ENCODE measurements at places on chromosomes 11 and 22.

GRCh38 chr22:21866833-21867527 is 465 bp downstream of the MAPK1 start:
- ATAC-seq = peak; percentile 51

DNA sequence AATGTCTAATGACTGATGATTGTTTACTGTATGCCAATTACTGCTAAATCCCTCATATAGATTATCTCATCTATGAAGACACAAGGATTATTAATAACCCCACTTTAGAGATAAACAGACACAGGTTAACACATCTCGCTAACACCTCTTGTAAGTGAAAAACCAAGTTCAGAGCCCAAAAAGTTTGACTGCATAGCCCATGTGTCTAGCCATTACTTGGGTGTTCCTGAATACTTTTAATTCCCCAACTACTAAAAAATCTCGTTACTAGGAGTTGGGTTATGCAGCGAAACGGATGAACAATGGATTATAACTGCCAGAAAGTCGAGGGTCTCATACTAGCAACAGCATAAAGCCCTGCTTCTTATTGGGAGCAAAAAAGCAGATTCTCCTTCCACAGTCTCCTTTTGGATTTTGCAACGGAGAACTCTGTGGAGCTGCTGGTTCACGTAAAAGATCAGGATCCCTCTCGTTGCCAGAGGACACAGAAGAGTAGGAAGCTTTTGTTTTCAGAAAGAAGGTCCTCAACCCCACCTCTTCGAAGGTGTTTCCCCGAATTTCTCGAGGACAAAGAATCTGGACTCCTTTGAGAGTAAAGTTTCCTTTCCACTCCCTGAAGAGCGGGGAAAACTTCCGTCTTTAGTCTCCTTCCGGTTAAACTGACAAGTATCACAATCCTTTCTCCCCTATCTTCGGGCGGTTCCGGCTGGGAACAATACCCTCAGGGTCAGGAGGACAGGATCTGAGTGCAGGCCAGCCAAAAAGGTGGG is 979 bp downstream of the ZBED5 start:
- peak; percentile 24 for ATAC-seq

DNA sequence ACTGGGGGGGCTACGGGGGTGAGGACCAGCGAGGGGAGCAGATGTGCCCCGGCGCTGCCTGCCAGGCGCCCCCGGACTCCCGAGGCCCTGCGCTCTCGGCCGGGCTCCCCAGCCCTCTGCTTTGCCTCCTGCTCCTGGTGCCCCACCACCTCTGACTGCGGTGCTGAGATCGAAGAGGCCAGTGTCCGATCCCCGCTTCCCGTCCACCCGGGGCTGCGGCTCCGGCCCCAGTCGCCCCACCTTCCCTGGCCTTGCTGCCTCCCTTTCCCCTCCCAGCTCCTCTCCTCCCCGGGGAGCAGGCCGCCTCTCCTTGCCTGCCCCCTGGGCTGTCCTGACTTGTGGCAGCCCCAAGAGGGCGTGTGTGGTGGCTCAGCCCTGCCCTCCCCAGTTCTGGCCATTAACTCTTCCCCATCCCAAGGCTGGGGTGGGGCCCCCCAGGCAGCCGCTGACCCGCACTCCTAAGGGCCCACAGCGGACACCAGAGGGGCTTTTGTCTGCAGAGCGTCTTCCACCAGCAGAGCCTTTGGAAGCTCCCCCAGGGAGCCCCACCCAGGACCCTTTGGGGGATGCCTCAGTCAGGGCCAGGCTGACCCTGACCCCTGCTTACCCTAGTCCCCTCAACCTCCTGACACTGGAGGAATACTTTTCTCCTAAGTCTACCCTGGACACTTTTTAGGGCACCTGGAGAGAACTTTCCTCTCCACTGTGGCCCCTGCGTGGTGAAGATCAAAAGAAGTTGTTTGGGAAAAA is 16.6 kb downstream of the RTN4RL2 start:
- peak; percentile 72 for ATAC-seq

- no peak for ATAC-seq
These were observed 5.9 kb downstream of the TAB1 start for GRCh38 chr22:39405346-39406085.

DNA sequence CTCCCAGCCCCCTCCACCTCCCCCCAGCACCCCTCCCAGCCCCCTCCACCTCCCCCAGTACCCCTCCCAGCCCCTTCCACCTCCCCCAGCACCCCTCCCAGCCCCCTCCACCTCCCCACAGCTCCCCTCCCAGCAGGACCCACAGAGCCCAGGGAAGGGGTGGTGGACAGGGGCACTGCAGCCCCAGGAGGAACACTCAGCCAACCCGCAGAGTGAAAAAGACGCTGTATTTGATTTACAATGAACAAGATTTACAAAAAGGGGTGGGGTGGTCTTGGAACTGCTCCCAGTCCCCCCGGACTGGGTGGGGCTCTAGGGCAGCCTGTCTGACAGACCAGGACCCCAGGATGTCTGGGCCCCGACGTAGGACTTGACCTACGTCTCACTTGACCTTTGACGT is 4.6 kb upstream of the MAPK11 start:
- ATAC-seq = no peak

DNA sequence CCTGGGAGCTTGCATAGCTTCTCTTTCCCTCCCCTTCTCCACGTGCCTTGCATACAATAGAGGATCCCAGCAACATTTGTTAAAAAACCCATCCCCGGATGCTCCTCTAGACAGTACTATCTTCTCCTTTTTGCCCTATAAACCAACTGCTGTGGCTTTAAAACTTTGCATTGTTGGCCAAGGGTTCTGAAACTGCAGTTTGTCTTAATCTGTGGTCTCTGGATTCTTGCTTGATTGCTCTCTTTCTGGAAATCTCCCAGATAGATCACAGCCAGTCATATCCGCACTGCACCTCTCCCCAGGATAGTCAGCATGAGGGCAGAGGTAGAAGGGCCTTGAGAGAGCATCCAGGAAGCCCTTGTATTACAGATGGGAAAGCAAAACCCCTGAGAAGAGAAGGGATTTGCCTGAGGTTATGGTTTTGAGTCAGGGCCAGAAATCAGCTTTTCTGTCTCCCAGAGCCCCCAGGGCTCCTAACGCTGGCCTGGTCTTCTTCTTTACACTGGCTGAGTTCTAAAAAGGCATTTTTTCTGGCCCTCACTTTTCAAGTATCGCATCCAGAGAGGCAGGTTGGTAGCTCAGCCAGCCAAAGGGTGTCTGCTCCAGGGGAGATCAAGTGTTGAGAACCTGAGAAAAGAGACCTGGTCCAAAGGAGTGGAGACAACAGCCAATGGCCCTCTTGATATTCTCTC is 70.6 kb downstream of the ADM start:
- peak; percentile 85 for ATAC-seq

DNA sequence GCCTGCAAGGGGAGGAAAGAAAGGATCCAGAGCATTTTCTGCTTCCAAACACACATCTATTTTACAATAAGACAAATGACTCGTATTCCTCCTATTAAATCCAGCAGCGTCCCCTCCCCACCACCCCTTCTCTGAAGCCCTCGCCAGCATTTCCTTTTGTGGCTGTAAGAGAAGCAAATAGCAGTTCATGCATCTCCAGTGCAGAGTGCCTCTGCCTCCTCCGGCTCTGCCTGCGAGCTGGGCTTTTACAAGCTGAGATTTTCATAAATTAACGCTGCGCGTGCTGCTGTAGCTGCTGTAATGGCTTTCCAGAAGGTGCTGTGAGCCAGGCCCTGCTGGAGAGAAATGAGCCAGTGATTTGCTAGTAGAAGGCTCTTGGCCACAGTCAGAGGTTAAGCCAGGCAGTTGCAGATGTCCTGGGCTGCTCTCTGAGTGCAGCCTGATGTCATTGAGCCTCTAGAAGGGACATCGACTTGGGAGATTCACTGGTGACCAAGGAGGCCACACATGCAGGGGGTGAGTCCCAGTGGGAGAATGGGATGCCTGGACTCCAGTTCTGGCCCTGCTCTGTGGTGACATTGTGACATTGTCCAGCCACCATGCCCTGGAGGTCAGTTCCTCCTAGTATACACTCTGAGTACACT is 134.5 kb upstream of the NAV2 start:
- peak; percentile 87 for ATAC-seq

- ATAC-seq = no peak
These were observed 4.9 kb upstream of the SLC6A5 start for GRCh38 chr11:20594274-20595061.

GRCh38 chr11:66950112-66950535 is 8.1 kb downstream of the PC start:
- ATAC-seq = peak; percentile 55

DNA sequence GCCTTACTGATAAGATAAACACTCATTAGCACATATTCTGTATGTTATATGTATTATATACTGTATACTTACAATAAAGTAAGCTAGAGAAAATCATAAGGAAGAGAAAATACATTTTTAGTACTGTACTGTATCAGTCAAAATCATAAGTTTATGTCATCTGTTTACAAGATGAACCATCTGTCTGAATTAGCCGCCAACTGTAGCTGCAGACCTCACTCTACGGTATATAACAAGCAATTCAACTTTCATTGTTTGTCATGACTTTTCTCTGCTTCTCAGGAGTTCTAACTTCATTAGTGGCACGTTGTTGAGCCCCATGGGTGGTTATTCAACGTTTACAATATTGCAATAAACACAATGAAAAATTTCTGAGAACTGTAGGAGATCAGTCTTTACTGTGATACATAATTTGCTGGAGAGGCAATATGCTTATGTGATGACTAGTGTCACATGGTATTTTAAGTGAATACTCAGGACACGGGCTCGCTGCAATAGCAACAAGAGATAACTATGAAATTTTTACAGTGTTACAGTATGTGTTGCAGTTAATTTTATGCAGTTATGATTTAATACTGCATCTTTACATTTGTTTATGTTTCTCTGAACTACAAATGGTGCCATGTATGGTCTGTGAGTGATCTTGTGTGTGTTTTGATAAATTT is 132.2 kb upstream of the CTSC start:
- ATAC-seq = no peak

GRCh38 chr22:27431896-27432295 is 369.7 kb downstream of the MN1 start:
- ATAC-seq = no peak

DNA sequence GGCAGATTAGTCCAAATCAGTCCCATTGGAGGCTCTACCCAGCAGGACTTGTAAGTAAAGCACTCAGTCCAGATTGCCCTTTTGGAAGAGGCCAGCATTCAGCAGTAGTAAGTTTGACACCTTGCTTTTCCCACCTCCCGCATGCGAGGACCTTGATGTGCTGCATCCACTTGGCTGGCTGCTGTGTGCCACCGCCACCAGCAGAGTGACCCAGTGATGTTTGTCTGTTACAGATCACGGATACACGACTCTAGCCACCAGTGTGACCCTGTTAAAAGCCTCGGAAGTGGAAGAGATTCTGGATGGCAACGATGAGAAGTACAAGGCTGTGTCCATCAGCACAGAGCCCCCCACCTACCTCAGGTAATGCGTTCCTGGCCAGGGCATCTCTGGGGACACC is 6.6 kb downstream of the SMARCB1 start:
- no peak for ATAC-seq

DNA sequence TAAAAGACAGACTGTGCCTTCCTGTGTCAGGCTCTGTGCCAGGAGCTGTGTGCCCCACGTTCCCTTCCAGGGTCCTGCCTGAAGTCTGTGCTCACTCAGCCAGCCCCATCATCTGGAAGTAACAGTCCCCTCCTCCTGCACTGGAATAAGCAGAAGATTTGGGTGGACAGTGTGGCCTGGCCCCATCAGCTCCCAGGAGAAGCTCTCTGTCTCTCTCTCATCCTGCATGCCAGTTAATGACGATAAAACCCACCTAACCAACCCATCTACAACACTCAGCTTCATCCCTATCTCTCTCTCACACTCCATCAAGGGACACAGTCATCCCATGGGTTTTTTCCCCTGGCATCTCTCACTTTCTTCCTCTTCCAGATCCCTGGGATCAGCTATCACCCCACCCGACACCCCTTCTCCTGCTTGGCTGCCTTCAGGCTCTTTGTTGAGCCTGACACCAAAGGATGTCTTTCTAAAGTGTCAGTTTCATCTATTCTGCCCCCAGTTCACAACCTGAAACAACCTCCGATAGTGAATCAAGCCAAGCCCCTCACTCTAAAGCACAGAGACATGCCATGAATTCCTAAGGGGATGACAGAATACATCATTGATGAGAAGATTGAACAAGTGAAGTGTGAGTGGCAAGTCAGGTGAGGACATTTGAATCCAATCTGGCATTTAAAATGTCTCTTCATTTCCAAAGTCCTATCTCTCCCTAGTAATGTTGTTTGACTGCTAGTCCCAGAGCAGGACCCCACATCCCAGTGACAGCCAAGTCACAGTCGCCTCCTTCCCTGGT is 91.4 kb upstream of the TOP3B start:
- ATAC-seq = no peak

DNA sequence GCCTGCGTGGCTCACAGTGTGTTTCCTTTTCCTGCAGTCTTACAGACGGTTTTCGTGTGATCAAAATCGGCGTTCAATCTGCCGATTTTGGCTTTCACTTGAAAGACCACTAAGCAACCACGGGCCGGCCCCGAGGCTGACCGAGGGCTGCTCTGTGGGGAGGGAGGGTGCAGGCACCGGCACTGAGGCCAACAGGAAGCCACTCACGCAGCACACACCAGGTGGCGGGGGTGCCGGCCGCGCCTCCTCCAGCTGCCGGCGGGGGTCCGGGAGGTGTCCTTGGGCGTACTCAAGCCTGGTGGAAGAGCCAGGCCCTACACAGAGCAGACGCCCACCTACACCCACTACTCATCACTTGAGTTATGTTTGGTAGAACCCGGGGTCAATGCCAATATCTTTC is 14.3 kb downstream of the TOLLIP start:
- ATAC-seq = no peak

GRCh38 chr11:34640924-34641275 is 20.0 kb downstream of the EHF start:
- no peak for ATAC-seq

GRCh38 chr11:111765320-111765983 is 737 bp downstream of the PPP2R1B start:
- ATAC-seq = peak; percentile 50

GRCh38 chr11:122096272-122097112 is 19.5 kb downstream of the BLID start:
- ATAC-seq = no peak

GRCh38 chr11:15937601-15938120 is 418.7 kb downstream of the SOX6 start:
- ATAC-seq = no peak

GRCh38 chr11:74702383-74703007 is 28.7 kb downstream of the CHRDL2 start:
- ATAC-seq = peak; percentile 96

GRCh38 chr11:45622861-45623260 is 42.6 kb downstream of the CHST1 start:
- ATAC-seq = no peak

DNA sequence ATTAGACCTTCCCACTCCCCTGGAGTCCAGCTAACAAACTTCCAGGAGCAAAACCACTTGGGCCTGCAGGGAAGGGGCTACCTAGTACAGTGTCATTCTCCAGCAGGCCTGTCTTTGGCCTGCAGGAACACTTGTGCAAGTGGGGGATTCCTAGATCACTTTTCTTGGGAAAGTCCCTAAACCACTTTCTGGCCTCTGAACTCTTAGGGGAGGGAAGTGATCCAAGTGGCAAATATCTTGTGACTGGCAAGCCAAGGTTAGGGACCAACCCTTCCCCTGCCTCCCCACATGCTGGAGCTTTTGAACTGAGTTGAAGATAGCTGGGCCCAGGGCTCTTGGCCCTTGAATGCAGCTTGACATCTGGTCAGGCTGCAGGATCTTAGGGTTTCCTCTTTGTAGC is 17.2 kb downstream of the PPFIBP2 start:
- no peak for ATAC-seq

- ATAC-seq = no peak
These were observed 4.3 kb upstream of the PNPLA3 start for GRCh38 chr22:43919106-43919973.

- ATAC-seq = no peak
These were observed 120.2 kb upstream of the TBCEL start for GRCh38 chr11:120903686-120904085.
